Tongue (tissue), 3 donors: ENCODE measurements at places on chromosomes 16 and 17. TPM values are rescaled to one million over a fixed set of nuclear protein-coding genes. Genes with fewer than 3 reads are reported as not detected.
A peak's percentile ranks its signal among the peaks of the same experiment; 100 is the strongest.

Gene ZNF267
- total RNA-seq, result 12.4 TPM

DNA sequence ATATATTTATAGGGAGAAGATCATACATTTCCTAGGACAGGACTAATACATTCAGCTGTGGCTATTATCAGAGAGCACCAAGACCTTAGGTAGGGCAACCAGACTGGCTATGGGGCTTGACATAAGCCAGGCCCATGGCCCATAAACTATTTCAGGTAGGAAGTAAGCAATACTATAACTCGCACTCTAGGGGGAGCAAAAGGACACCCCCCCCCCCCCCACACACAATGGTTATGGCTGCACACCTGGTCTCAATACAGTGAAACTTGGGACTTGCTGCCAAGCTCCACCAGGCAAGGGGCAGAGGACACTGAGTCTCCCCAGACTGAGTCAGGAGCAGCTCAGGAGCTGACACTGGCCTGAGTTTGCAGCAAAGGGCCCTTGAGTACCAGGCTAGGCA, 348.9 kb upstream of the ASIC2 start:
- DNase-seq, result no peak

Gene ERN2
- not detected for total RNA-seq

Gene KIF18B
- 3.6 TPM for total RNA-seq

DNA sequence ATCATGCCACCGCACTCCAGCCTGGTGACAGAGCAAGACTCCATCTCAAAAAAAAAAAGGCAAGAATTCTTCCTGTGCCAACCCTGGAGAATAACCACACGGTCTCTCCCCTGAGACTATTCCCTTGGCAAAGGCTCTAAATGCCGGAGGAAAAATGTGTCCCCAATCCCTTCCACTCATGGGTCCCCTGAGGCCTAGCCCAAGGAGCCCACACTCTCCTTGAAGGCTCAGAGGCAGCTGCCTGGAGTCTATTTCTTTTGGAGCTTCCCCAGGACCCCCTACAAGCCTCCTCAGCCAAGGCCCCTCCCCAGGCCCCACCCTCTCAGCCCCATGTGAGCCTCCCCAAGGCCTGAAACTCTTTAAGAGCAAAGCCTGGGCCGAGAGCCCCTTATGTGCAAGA, 16.6 kb downstream of the CEP131 start:
- no peak for DNase-seq

Gene AARS1
- 89.1 TPM for total RNA-seq

Gene CKLF
- total RNA-seq, result 48.1 TPM

DNA sequence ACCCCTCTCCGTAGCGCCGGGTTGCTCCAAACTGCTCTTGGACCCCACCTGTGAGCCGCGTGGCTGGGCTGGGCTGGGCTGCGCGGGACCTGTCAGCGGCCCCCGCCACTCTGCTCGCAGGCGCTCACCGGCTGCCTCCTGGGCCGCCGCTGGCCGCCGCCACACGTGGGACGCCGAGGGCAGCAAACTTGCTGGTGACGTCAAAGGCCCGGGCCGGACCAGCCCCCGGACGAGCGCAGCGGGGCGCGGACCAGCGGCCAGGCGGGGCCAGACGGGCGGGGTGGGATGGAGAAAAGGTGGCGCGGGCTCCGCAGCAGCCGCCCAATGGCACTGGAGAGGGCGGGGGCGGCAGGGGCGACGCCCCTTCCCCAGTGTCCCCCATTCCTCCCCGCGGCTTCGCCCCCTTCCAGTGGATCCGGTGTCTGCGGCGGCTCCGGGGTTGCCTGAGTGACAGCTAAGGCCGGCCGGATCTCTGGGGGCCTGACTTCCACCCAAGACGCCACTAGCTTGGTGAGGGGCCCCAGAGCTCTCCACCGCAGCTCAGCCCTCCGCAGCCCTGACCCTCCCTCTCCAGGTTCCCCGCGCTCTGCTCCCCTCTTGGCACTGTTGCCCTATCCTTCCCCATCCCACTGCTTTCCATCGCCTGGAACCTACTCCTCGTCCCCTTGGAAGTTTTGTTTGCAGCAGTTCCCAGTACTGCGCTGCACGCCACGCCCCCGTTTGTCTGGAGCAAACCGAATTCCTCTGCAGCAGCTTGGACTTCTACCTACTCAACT, at the start of gene HS3ST3A1:
HS3ST3A1 (minus strand) TSS at position 154 of the 776 bp plus-strand sequence. CDS start 800 bp downstream, outside the sequence.
- DNase-seq, result peak; percentile 82

DNA sequence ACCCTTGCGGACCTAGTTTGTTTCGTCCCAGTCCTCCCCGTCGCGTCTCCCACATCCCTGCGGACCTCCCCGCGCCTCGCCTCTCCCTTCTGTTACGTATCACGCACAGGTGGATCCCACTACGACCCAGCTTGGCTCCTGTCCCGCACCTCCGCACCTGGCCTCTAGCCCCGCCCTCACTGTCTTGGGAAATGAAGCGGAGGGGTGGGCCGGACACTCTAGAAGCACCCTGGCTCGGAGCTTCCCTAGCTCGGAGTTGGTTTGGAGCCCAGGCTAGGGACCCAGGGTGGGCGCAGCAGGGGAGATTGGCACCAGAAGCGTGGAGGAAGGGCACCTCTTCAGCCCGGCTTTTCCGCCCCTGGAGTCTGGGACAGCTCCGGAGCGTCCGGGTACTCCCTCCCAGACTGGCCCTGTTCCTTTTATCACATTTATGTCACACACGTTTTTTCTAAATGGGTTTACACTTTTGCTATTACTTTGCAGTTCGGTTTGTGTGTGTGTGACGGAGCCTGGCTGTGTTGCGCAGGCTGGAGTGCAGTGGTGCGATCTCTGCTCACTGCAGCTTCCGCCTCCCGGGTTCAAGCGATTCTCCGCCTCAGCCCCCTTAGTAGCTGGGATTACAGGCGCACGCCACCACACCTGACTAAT, 1.4 kb upstream of the CEMP1 start:
- DNase-seq, result peak; percentile 75

DNA sequence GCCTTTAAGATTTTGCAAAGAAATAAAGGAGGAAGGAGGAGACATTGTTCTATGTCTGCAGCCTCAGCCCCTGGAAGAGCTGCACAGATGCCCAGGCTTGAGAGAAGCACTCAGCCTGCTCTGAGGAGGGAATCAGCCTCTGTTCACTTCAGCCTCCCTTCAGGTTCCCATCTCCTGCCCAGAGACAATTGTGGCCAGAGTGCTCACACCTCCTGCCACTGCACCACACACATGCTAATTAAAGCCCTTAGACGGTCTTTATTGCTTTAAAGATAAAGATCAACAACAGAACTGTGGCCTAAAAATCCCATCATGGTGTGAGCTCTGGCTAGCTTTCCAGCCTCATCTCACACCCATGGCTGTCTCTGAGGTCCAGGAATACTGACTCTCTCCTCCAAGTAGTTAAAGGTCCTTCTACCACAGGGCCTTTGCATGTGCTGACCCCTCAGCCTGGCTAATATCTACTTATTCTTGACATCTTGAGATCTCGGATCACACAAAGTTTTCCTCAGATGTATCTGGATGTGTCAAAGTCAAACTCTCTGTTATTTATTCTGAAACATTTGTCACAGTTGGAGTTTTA, 33.8 kb downstream of the CHD9NB start:
- no peak for DNase-seq

Gene TBC1D3G
- 0.41 TPM for total RNA-seq

GRCh38 chr17:40176754-40177110, 538 bp upstream of the RAPGEFL1 start:
- peak; percentile 31 for DNase-seq

DNA sequence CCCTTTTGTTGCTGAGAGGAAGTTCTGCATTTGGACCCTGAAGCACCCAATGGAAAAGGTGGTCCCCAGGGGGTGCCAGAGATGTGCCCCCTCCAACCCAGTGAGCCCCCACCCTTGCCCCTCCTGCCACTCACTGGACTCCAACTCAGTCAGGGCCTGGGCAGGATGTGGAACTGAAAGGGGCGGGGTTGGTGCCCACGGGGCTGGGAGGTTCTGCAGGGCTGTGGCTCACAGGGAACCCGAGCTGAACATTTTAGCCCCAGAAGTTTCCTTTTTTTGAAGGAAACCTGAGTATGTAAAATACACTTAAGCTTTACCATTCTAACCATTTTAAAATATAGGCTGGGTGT, 15.8 kb upstream of the OGFOD3 start:
- DNase-seq, result no peak

Gene CCDC154
- 0.51 TPM for total RNA-seq

Gene CENPT
- 20.8 TPM for total RNA-seq

DNA sequence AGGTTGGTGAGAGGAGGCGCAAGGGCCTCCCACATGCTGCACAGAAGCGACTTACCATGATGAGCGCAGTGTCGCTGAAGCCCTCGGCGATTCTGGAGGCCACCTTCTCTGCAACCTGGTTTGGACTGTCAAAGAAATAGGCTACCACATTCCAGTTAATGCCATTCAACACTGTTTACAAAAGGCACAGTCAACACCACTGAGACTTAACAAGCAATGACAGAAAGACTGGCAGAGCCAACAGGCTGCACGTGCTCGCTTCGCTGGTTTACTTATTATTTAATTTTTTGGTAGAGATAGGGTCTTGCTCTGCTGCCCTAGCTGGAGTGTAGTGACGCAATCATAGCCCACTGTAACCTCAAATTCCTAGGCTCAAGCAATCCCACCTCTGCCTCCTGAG, 18.2 kb downstream of the EMC8 start:
- no peak for DNase-seq

Gene KRTAP9-4
- total RNA-seq, result not detected

DNA sequence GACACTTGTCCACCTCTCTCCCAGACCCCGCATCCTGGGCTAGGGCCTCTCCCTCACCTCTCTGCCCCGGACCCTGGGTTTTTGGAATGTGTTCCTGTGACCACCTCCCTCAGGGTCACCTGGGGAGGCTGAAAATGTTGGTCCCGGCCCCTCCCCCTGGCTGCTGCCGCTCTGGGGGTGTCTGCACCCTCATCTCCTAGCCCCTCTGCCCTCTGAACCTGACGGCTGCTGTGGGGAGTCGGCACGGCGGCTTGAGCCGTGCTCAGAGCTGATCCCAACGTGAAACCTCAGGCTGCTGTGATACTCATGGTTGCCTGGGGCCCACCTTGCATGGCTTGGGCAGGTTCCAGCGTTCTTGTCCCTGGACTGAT, 42.8 kb downstream of the ADCY7 start:
- DNase-seq, result no peak

Gene MOSMO
- total RNA-seq, result 20.9 TPM

GRCh38 chr17:70239391-70239826, 70.1 kb downstream of the KCNJ2 start:
- no peak for DNase-seq

Gene PPM1E
- 1.5 TPM for total RNA-seq

Gene OR3A2
- total RNA-seq, result 0.31 TPM

- no peak for DNase-seq
Observed at GRCh38 chr16:15885560-15886001, 2.8 kb downstream of the CEP20 start.

DNA sequence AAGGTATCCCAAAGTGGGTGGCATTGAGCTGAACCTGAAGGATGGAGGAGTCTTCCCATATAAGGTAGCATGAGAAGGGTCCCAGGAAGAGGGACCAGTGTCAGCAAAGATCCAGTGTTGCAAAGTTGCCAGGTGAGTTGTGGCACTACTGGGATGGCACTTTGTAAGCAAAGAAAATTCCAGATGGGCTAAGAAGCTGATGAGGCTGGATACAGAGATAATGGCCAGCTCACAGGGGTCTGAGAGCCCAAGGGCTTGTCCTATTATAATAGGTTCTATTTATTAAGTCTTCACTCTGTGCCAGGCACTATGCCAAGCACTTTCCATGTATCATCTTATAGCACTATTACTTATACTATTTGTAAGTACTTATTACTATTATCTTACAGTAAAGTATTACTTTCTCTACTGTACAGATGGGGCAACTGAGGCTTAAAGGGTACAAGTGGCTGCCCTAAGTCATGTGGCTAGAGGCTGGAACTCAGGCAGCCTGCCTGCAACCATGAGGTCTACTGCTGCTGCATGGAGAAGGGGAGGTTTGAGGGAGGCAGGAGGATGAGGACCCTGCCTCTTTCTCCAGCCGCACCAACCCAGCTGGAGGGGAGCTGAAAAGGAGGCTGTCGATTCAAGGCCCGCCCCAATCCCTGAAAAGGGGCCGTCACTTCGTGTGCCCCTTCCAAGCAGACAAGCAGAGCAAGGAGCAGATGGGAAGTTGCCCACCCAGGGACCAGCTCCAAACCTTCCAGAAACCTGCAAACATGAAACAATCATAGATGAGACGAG, 86.5 kb downstream of the C16orf78 start:
- no peak for DNase-seq

Gene CCL7
- total RNA-seq, result not detected

- DNase-seq, result no peak
Observed at GRCh38 chr16:22397931-22398330, 23.5 kb upstream of the CDR2 start.

Gene NPIPA2
- total RNA-seq, result not detected

Gene TP53TG3F
- not detected for total RNA-seq

Gene PLEKHG4
- 21.0 TPM for total RNA-seq

DNA sequence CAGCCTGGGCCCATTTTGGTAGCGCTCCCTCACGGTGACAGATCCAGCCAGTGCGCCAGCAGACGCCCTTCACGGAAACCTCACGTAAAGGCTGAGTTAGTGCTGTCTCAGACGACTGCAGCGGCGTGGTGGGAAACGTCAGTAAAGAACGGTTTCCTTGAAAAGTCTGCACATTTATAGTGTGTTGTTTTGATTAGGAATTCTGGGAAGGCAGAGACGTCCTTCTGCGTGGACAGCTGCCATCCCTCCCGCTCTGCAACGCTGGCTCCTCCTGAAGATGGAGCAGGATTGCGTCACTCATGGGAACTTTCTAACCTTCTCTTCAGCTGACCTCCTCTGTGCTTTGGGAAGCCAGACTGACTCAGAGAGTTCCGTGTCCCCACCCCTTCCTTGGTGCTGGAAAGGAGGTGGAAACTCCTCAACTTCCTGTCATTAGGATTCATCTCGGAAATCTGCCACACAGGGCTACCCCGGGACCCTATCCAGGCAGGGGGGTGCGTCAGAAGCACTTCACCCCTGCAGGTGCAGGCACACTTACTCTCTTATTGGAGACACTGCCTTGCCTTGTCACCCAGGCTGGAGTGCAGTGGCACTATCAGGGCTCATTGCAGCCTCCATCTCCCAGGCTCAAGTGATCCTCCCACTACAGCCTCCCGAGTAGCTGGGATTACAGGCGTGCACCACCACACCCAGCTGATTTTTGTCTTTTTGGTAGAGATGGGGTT, 24.3 kb upstream of the CRISPLD2 start:
- DNase-seq, result peak; percentile 79

DNA sequence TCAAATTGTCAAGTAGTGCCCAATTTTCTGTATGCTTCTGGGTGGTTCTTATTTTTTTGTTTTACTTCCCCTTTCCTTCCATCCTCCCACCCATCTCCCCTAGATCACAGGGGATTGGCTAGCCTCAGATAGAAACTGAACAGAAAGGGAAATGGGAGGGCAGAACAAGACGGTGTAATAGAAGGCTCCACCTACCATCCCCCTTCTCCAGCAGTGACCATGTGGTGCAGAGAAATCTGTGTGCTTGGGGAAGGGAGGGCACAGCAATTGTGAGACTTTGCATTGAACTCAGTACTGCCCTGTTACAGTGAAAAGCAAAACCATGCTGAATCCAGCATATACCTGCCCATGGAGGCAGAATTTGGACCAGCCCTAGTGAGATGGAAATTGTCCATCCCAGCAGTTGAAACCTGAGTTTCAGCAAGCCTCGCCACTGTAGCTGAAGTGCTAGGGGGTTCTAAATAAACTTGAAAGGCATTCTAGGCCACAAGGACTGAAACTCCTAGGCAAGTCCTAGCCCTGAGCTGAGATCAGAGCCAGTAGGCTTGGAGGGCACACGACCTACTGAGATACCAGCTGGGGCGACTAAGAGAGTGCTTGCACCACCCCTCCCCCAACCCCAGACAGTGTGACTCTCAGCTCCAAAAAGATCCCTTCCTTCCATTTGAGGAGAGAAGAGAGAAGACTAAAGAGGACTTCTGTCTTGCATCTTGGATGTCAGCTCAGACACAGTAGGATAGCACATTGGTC, 5.2 kb downstream of the SLFN11 start:
- DNase-seq, result peak; percentile 8

Gene TBC1D3C
- not detected for total RNA-seq

Gene FNDC8
- not detected for total RNA-seq
